AML-193 (cell line): ENCODE measurements at places on chromosomes 3 and 15.

DNA sequence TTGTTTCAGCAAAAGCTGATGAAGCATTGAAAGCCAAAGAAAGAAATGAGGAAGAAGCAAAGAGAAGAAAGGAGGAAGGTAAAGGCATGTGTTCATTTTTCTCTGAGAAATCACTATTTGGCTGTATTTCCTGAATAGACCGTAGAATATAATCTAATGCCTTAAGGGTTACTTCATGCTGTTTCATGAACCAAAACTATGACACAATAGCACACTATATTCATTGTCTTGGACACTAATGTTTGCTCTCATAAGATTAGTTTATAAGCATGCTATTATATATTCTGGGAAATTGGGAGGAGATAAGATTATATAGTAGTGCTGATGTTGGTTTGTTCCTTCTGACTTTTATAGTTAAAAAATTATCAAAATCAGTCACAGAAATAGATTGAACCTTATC is 110.1 kb upstream of the MLF1 start:
- DNase-seq: peak; percentile 38

- DNase-seq: no peak
These were observed 756.7 kb upstream of the SEMA6D start for GRCh38 chr15:46960581-46960980.

GRCh38 chr15:58748852-58749531 is 515 bp downstream of the ADAM10 start:
- DNase-seq: no peak

GRCh38 chr3:26058901-26059321 is 269.0 kb downstream of the OXSM start:
- no peak for DNase-seq

DNA sequence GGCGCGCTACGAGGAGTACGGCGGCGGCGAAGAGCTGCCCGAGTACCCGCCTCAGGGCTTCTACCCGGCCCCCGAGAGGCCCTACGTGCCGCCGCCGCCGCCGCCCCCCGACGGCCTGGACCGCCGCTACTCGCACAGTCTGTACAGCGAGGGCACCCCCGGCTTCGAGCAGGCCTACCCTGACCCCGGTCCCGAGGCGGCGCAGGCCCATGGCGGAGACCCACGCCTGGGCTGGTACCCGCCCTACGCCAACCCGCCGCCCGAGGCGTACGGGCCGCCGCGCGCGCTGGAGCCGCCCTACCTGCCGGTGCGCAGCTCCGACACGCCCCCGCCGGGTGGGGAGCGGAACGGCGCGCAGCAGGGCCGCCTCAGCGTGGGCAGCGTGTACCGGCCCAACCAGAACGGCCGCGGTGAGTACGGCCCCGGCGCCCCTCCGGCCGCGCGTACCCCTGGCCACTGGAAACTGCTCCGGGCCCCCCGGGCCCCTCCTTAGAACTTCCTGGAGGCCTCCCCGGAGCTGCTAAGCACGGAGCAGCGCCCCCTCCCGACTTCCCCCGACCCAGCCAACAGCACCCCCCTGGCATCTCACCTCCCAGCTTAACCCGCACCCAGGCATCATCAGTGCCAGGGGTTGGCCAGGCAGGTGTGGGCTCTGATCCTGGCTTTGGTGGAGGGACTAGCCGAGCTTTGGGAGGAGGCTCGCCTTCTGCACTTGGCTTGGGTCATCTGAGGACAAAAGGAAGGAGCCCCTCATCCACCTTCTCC is 1.4 kb downstream of the LOXL1 start:
- DNase-seq: no peak

GRCh38 chr3:185822221-185823000 is 2.4 kb downstream of the IGF2BP2 start:
- no peak for DNase-seq

DNA sequence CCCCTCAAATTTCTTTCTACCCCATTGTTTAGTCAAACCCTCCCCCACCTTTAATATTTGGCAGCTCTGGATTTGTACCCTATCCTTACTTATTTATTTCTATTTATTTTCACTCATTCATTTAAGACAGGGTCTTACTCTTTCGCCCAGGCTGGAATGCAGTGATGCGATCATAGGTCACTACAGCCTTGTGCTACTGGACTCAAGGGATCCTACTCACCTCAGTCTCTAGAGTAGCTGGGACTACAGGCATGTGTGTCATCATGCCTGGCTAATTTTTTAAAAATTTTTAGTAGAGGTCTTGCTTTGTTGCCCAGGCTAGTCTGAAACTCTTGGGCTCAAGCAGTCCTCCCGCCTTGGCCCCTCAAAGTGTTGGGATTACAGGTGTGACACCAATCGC is 35.4 kb downstream of the ARIH1 start:
- DNase-seq: no peak
